Urothelium cell line (cell line): ENCODE measurements at places on chromosomes 4 and X.

DNA sequence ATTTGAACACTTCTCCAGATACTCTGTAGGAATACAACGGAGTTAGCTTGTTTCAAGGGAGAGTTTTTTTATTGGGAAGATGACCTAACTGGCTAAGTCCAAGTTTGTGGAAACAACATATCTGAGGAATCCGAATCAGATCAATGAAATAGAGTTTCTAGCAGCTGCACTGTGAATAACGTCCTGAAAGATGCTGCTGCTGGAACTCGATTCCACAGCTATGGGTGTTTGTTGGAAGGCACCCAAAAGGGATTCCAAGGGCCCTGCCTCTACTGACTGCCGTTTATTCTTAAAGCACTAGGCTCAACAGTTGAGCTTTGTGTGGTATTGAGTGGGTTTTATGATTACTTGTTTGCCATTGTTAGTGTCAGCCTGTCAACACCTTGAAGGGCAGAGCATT is 6.6 kb upstream of the GBA3 start:
- DNase-seq, result no peak

DNA sequence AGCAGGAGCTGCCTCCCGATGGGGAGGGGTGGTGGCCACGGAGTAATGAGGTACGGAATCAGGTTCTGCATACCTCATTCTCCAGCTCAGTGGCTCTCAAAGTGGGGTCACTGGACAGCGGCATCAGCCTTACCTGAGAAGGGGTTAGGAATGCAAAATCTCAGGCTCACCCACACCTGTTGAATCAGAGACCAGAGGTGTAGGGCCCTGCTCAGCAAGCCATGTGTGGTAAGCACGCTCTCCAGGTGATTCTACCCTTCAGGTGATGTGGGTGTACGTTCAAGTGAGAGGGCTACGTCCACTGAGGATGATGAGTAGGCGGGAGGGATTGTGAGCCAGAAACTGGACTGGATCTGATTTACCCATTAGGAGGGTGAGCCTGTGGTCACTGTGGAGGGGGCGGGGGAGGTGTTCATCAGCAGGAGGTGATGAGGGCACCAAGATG is 65.8 kb downstream of the ANAPC4 start:
- no peak for DNase-seq

DNA sequence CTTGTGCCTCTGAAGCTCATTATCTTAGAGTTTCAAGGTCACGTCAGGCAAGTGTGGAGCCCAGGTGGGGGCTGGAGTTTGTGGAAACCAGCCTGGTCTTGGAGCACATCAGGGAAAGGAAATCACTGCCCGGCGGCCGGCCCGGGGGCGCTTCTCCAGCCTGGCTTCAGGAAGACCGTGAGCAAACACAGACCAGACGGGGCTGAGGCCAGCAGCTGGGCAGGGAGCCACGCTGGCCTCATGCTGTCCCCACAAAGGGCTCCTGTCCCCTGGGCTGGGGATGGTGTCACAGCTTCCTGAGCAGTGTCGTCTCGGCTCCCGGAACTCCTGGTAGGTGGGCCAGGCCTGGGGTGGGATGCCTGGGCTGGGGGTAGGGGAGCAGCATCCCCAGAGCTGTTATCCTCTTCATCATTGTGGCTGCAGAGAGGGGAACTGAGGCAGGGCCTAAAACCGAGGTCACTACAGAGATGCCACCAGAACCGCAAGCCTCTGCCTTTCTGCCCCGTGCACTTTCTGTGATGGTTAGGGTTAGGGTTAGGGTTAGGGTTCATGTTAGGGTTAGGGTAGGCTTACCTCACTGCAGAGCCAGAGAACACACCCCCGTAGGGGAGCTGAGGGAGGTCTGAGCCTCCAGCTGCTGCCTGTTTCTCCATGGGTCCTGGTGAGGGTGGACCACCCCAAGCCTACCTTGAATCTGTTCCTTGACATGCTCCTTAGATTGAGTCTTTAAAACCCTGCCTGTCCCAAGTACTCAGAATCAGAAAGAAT is 77.5 kb downstream of the HTRA3 start:
- DNase-seq, result no peak

- no peak for DNase-seq
Measured at GRCh38 chr4:28432348-28433025, 1571.8 kb downstream of the STIM2 start.

GRCh38 chr4:27514711-27515110 is 654.1 kb downstream of the STIM2 start:
- DNase-seq, result no peak

DNA sequence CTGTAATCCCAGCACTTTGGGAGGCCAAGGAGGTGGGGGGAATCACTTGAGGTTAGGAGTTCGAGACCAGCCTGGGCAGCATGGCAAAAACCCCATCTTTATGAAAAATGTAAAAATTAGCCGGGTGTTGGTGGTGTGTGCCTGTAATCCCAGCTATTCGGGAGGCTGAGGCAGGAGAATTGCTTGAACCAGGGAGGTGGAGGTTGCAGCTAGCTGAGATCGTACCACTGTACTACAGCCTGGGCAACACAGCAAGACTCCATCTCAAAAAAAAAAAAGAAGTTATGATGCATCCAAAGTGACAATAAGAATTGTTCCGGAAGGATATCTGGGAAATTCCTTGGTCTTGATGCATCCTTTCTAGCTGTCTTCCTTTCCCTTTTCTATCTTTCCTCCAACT is 7.3 kb downstream of the NOCT start:
- no peak for DNase-seq

- no peak for DNase-seq
Measured at GRCh38 chr4:110142461-110142860, 56.0 kb downstream of the ELOVL6 start.
